ENCODE measurements at places on chromosomes 2 and 18.

GRCh38 chr2:204015118-204015843 lies 78.7 kb downstream of the ICOS start:
- DNase-seq, result no peak

GRCh38 chr18:50475538-50476193 lies 84.2 kb upstream of the MAPK4 start:
- no peak for DNase-seq

DNA sequence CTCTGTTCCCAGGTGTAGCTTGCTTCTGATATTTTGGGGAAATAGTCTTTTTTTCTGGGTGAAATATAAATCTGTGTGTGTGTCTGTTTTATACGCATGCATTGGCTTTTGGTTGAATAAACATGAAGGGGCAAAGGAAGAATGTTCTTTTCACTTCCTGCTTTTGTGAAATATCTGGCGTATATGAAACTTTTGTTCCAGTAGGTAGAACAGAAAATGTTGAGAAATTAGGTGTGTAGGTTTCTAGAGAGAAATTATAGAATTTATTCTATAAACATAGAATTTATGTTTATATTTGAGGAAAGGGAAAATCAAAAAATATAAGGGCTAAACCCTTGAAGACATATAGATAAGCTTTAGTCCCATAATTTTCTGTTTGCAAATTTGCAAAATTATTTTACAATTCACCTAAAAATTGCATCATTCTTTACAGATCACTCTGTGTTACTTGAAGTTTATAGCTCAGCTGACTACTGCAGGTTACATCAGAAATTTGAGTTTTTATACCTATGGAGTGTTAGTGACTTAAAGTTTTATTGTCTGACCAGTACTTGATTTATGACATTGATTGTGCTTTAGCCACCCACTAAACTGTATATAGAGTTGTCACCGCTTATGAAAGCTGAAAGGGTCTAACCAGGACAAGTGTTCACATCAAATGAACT lies 116.1 kb downstream of the FAM117B start:
- DNase-seq, result no peak

DNA sequence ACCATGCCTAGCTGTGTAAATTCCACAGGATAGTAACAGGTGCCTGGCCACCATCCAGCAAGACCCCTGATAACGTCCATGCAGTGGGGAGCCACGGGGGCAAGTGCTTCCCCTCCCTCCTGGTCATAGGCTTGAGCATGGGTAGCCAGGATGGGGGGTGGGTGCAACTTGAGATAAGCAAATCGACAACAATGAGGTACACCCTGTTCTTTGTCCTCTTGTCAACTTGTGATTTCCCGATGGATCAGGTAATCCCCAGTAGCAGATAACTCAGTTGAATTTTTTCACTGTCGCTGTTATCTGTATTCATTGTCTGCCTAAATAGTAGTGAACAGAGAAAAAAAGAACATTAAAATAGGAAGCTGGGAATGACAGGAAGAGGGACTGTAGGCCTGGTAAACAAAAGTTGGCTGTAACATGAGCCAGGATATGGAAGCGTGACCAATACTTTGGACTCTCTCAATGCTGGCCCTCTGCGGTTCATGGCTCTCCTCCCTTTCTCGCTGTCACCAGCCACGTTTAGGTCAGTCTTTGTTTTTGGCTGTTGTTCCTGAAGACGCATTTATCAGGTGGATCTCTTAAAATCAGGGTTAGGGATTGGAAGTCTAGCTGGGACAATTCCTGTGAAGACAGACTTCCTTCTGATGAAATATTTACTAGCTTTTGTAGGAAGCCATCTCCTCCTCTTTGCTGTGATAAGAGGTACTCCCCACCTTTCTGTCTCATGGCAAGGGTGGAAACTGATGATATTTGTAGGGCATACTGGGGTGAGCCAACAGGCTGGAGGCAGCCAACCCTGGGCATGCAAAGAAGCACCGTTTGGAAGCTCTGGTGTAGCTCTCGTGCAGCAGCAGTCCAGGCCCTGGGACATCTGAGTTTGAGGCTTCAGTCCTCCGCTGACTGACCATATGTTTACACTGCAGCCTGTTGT lies 42.4 kb downstream of the TCF7L1 start:
- no peak for DNase-seq

DNA sequence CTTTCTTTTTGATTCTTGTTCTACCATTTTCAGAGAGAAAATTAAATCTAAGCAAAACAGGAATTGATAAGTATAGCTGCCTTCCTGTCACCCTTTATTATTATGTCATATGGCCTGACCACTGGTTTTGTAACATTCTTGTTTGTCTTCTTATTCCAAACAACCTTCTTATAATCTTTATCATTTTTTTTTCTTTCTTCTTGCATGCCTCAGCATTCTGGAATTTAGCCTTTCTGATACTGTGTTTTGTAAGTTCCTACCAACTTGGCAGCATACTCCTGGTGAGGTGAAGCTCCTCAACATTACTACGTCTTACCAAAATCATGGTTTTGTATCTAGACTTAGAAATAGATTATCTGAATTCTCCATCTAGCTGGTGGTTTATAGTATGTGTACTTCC lies 199.2 kb downstream of the CAMKMT start:
- no peak for DNase-seq

DNA sequence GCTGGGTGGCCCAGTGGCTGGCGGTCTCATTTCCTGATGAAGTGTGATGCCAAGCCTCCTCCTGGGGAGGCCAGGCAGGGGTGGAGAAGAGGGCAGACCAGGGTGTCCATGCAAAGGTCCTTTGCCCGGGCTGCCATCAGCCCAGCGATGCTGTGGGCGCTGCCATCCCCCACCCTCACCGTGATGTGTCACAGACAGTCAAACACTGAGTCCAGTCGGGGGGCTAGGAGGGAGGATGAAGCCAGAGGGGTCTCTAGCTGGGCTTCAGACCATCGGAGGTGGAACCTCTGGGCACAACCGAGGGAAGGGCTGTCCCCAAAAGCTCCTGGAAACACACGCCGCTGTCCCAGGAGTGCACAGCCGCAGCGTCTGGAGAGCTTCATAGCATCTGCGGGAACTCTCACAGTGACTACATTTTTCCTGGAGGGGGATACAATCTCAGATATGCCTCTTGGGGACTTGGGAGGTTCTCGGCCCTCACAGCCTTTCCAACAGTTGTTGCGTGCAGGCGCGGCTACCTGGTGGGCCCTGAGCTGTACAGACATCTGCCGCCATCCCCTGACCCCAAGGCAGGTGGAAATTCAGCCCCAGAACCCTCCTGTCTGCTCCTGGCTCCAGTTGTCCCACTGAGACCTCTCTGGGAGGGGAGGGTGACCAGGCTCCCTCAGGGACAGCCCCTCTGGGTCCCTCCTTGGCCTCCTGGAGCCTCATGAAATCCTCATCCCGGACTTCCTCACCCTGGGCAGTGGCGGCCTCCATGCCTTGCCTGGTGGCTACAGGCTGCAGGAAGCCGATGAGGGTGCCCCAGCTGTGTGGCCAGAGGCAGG lies 26.5 kb upstream of the OTOS start:
- DNase-seq, result no peak

DNA sequence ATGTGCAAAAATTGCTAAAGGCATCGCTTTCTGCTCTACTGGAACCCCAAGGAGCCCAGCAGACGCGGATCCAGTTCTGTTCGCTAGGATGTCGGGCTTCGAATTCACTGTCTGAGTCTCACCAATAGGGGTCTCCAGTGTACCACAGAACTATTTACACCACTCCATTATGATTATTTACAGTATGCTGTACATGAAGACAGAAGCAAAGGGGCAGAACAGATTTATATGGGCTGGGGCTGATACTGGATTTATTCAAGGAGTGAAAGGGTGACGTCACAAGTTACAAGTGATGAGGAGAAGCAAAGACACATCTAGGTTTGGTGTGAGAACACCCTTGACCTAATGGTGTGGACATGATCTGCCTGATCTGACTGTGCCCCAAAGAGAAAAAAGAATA lies 185.3 kb upstream of the ATP5MC3 start:
- no peak for DNase-seq

DNA sequence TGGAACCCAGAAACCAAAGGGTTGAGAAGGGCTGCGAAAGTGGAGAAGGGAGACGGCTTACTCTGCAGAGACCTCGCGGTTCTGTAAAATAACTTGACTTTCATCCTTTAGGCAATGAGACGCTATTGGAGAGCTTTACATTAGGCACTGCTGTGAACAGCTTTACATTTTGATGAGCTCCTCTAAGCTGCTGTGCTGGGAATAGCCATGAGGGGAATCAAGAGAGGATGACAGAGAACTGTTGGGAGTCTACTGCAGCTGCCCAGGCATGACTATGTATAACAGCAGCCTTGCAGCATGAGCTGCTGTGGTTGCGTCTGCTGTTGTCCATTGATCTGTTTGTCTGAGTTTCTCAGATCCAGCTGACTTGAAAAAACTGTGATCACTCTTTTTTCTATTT lies 310.8 kb upstream of the MAP2 start:
- no peak for DNase-seq

DNA sequence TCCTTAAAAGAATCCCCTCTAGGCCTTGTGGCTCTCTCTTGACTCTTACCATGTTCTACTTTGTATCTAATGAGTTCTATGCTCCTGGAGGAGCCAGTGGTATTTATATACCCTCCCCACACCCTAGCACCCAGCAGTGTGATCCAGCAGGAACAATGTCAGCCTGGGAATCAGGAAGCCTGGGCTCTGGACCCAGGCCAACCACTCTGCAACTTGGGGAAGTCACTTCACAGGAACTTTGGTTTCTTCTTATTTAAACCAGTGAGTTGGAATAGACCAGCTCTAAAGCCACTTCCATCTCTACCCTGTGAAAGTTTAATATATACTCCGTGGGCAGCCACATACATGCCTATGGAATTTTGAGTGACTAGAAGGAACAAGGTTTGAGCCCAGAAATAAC lies 11.6 kb upstream of the SPTBN1 start:
- DNase-seq, result no peak

DNA sequence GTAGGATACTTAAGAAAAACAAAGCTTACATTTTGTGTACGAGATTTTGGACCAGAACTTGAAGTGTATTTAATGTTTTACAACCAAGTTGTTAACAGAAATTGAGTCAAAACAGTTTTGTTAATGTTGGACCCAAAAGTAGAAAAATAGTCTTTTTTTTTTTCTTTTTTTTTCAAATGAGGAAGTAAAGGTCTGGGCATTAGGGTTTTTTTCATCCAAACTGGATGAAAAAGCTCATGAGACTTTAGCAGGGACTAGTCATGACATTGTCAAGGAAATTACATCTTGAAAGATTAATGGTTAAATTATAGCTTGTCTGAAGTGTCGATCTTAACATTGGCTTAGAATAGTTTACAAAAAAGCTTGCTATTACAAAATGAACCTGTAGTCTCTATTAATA lies 32.3 kb downstream of the CCNT2 start:
- DNase-seq, result no peak

- DNase-seq, result peak; percentile 63
Measured at GRCh38 chr2:95231723-95232122, 24.4 kb downstream of the ZNF892 start.

DNA sequence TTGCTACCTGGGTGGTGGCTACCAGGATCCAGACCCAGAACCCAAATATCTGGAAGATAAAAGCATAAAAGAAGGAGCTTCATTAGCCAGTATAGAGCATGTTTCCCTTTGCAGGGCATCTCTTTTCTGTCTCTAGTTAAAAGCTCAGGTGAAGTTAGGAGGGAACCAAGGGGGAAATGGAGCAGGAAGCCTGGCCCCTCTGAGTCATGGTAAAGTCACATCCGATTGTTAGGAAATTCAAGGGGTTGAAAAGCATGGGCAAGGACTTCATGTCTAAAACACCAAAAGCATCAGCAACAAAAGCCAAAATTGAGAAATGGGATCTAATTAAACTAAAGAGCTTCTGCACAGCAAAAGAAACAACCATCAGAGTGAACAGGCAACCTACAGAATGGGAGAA lies 126.9 kb downstream of the RPIA start:
- no peak for DNase-seq

DNA sequence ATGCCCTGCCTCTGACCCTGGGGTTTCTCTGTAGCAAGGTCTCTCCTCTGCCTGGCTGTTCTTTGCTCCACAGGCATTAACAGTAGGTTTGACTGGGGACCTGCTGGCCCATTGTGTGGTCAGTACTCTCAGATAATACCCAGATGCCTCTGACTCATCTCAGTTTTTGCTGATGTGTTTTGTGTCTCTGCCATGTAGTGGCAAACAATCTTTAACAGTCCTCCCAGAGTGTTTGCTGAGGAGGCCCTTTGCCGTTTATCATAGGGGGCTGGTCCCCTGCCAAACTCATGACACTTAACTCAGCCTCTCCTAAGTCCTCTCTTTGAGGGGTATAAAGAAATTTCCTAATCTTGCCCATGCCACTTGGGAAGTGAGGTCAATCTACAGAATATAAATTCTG lies 793.7 kb upstream of the FANCL start:
- DNase-seq, result no peak

- no peak for DNase-seq
Measured at GRCh38 chr2:182366628-182367027, 60.2 kb downstream of the PDE1A start.

- DNase-seq, result no peak
Measured at GRCh38 chr2:105309147-105309545, 20.4 kb downstream of the TGFBRAP1 start.

- no peak for DNase-seq
Measured at GRCh38 chr2:96489663-96490062, 15.5 kb downstream of the NEURL3 start.

- DNase-seq, result no peak
Measured at GRCh38 chr2:16653083-16653375, 12.6 kb downstream of the CYRIA start.

DNA sequence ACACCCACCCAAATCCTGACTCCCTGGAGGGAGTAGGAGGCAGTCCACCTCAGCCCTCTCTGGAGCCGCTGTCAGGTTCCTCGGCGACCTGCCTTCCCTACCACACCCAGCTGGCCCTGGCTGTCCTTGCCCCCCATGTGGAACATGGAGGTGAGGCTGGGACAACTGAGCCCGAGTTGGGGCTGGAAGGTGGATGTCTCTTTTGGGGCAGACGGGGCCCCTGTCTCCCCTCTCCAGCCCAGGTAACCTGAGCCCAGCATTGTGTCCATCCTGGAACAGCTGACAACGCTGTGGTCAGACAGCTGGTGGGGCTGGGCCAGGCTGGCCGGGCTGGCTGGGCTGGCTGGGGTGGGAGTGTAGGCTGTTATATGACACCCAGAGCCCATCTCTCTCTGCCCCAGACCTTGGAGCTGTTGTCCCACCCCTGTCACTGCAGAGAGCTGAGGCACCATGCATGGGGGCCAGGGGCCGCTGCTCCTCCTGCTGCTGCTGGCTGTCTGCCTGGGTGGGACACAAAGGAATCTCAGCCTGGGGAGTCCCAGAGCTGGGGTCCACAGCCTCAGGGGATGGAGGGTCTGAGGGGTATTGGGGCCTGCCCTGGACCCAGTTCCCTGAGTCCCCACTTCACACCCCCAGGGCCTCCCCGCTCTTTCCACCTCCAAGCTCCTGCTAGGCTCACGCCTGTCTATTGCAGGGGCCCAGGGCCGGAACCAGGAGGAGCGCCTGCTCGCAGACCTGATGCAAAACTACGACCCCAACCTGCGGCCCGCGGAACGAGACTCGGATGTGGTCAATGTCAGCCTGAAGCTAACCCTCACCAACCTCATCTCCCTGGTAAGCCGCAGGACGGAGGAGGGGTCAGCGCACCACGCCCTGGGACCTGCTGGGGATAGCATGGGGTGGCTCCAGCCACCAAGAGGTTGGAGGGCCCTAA lies at the start of gene CHRNG:
Gene CHRNG (plus strand): TSS at position 395 of the 934 bp plus-strand sequence. CDS start 56 bp downstream, at position 451.
- no peak for DNase-seq

Measured in left forelimb (tissue), 1 donor.